ENCODE measurements at places on chromosomes 6 and 20.

- DNase-seq, result no peak
These were observed 234.3 kb downstream of the CDC5L start for GRCh38 chr6:44621846-44622245.

DNA sequence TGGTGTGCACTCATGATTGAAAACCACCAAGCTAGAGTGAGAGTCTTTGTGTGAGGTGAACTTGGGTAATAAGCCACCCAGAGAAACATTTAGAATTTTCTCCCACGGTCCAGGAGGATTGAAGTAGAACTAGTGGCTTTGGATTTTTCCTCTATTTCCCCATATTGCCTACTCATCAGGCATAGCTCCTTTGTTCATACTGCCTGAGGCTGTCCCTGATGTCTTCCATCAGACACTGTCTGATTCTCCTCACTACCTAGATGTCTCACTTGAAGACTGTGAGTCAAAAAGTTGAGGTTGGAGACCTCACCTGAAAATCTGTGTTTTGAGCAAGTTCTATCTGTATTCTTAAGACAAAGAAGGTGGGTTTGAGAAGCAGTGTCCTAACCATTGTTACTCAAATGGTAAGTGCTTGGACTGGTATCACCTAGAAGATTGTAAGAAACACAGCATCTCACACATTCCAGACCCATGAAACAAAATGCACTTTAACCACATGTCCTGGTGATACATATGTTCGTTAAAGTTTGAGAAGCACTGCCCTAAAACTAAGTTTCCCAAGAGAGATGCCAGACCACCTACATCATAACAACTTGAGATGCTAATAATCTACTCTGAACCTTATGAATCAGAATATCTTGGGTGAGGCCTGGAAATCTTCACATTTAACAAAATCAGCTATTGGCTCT, 523.4 kb upstream of the BTBD3 start:
- no peak for DNase-seq

- DNase-seq, result no peak
These were observed 209.3 kb downstream of the RNF144B start for GRCh38 chr6:18596531-18596835.

DNA sequence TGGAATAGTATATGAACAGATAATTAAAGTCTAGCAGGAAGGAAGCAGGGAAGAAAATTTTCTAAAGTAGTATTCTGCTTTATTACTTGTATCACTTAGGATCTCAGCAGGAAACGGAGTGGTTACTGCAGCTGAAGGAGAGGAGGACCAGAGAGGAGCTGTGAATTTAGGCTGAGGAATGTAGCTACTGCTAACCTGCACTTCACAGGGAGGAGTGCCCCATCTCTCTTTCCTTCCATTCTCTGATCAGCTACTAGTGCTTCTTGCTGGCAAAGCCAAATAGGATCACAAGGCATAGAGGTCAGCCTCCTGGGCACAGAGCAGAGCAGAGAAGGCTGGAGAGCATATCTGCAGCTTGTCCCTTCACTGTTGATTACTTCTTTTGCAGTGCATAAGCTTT, 205.3 kb upstream of the ASCC3 start:
- no peak for DNase-seq

DNA sequence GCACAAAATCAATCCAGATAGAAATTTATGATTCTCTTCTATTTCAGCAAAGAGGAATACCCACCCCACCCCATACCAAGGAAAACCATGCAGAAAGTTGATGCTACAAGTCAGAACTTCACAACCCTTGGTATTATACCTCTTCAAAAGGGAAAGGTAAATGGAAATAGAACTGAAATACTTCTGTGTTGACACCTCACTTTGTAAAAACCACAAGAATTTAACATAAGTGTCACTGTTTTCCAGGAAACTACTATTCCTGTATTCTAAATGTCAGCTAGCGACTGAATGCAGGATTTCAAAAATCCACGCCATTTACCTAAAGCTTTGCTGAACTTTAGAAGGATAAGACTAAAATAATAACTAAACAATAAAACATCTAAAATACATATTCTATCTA, 3.6 kb downstream of the CPNE1 start:
- no peak for DNase-seq

DNA sequence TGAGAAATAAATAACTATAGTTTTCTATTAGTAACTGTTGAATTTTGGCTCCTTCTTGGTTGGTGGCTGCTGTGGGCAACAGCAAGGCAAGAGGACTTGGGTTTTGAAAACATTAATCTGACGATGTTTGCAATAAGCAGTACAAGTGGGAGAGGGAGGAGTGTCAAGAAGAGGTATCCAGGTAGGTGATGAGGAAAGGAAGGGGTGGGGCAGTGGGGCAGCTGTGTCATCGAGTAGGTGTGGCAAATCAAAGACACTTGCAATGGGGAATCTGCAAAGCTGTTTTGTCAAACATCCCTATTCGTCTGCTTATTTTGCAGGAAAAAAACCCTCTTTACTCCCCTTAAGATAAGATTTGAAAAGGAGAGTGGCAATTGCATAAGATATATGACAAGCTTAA, 171.9 kb upstream of the MAP3K7 start:
- no peak for DNase-seq

GRCh38 chr6:143761074-143761473, 82.1 kb upstream of the LTV1 start:
- DNase-seq, result no peak

GRCh38 chr20:44097521-44098255, 89.3 kb downstream of the JPH2 start:
- DNase-seq, result no peak

DNA sequence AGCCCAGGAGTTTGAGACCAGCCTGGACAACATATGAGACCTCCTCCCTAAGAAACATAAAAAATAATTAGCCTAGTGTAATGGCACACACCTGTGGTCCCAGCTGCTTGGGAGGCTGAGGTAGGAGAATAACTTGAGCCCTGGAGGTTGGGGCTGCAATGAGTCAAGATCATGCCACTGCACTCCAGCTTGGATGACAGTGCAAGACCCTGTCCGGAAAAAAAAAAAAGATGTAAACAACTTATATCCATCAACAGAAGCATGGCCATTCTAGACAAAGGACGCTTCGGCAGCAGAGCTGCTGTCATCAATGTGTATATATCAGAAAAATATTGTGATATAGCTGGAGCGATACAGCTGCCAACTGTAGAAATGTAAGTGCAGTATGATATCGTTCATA, 59.6 kb upstream of the ARID1B start:
- DNase-seq, result no peak
